Uterus (tissue), 4 donors: ENCODE measurements at places on chromosomes 6 and 20.

GRCh38 chr6:80148220-80148619 is 41.7 kb downstream of the BCKDHB start:
- no peak for DNase-seq

DNA sequence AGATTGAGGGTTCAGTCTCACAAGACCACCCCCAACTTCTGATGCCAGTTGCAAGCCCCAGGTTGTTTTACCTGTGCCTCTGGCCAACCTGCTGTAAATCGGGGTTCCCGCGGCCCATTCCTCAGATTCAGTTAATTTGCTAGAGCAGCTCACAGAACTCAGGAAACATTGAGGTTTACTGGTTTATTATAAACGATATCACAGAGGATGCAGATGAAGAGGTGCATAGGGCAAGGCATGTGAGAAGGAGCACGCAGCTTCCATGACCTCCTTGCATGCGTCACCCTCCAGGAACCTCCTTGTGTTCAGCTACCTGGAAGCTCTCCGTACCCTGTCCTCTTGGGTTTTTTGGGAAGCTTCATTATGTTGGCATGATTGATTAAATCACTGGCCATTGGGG is 66.0 kb upstream of the CDKAL1 start:
- no peak for DNase-seq

GRCh38 chr6:154202339-154202738 is 154.3 kb downstream of the IPCEF1 start:
- no peak for DNase-seq

DNA sequence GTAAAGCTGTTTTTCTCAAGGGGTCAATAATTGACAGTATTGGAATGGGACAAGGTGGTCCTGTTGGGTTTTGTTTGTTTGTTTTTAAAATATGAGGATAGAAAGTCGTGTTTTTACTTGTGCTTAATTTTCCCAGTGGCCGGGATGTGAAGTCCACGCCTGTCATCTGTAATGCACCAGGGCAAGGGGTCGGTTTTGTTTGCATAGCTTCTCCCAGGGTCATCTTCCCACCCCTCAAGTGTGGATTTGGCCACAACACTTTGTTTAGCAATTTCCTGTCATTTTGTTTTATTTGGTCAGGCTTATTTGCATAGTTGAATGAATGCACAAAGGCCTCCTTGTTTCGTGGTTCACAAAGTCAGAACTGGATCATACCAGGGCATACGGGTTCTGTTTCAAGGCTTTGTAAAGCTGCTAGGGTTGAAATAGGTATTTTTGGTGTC is 29.8 kb downstream of the SYNJ2 start:
- peak; percentile 4 for DNase-seq

DNA sequence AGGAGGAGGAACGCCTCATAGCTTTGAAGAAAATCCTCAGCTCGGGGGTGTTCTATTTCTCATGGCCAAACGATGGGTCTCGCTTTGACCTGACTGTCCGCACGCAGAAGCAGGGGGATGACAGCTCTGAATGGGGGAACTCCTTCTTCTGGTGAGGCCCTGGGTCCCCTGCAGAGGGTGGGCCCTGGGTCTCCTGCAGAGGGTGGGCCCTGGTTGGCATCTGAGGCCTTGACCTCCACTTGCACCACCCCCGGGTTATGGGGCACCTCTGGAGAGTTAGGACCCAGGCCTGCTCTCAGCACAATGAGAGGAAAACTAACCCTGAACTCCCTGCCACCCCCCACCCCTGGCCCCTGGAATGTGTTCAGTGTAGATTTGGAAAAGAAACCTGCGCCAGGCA is 47.2 kb downstream of the SYNJ2 start:
- DNase-seq = no peak

DNA sequence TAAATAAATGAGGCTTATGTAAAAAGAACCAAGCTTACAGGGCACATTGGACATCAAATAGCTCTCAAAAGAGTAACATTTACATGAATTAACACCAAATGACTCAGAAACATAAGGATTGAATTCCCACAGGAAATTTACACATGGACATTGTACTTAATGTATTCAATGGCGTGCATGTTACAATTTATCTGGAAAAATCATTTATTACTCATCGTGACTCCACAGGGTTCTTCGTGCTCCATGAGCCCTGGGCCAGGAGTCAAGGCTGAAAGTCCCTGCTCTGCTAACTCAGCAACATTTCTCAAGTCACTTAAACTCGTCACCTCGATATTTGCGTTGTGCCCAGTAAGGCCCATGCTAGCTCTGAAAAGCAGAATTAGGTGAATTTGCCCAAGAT is 158.5 kb downstream of the PHACTR1 start:
- DNase-seq = no peak

DNA sequence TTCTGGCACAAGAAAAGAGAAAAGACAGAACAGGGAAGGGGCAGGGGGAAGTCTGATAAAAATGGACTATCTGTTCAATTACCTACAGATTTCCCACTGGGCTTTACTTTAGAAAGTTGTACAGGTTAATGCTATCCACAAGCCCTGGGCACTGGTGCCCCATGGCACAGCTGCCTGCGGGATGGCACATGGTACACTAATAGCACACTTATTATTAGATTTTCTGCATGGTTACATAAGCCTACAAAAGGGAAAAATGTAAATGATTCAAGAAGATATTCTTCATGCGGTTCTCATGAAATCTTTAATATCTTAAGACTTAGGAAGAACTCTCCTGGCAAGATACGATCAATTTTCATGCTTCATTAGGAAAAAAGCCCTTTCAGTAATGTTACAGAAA is 137.5 kb downstream of the GMPR start:
- DNase-seq = no peak
